ENCODE measurements at places on chromosomes 6 and 20.

- no peak for DNase-seq
These were observed 89.9 kb downstream of the ARID1B start for GRCh38 chr6:156867121-156867520.

DNA sequence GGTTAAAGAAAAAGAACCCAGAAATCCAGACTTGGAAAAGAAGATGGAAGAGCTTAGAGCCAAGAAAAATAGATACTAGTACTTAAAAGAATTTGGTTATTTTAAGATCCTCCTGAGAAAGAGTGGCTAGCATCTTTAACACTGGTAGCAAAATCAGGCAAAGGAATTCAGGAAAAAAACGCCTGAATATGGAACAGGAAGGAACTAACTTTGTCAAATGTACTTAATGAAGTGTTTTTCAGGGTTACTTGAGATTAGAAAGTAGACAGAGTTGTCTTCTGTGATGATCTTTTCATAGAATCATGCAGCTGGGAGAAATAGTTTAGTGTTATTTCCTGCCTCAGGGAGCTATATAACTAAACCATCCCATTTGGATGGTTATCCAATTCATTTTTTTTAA is 50.8 kb upstream of the SASH1 start:
- no peak for DNase-seq

DNA sequence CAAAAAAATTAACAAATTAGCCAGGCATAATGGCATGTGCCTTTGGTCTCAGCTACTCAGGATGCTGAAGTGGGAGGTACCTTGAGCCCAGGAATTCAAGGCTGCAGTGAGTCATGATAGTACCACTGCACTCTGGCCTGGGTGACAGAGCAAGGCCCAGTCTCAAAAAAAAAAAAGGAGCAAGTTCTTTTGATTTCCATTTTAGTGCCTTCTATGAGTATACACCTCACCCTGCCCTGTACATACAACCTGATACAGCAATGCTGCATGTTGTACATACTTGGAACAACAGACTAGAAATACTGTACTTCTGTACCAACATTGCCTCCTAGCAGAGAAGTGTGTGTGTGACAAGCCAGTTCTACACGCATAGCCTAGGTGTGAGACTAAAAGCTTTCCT is 97.3 kb upstream of the CARMIL1 start:
- DNase-seq: no peak

- no peak for DNase-seq
These were observed 127.2 kb downstream of the F13A1 start for GRCh38 chr6:6193221-6193745.

DNA sequence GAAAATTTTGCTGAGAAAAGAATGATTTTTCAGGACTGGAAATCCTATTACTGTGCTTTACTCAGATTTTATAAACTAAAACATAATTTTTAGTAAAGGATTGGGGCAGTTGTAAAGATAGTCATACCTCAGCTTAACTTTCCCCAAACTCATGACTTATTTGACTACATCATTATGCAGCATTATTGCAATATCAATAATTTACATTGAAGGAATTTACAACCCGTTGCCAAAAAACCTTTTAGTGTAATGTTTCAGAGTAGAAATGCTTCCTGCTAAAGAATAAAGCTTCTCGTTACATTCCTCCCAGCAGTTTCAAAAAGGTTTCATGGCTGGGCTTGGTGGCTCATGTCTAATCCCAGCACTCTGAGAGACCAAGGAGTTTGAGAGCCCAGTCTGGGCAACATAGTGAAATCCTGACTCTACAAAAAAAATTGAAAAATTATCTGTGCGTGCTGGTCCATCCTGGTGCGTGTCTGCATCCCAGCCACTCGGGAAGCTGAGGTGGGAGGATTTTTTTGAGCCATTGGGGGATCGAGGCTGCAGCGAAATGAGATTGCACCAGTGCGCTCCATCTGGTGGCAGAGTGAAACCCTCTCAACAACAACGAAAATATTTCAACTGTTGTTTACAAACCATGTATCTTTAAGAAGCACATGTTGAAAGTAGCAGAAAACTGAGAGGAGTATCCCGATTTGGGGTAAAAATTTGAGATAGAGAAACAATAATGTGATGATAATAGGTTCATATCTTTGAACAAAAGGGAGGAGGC is 4.4 kb downstream of the AMD1 start:
- DNase-seq: peak; percentile 60

DNA sequence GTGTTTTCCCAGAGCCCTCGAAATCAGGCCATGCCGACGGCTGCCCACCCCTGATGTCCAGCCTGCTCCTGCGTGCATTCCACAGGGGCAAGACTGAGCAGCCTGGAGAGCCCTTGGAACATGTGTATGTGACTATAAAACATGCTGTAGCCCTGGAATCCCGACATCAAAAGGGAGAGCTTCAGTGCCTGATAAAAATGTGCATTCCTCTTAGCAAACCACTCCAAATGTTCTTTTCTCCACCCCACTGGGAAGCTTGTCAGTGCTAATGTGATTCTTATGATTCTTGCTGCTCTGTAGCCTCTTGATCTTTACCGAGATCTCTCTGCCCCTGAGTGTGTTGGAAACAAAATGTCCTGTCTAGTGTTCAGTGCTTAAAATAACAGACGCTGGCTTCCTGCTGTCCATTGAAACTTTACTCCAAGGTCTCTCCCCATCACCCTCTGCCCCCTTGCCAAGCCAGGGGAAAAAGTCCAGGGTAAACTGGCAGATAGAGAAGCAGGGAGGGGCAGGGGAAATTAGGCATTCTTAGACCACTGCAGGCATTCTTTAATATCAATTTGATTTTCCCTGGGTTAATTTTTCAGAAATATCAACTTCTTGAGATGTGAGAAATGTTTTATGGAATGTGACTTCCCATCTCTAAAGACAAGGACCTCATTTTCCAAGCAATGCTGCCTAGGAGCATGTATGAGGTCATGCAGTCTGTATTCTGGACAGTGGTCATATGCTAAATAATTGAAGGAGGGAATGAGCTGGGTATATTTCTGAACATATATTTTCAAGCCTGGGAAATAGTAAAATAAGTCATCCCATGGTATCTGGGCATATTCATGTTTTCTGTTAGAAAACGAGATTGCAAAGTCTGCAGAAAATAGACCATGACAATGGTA is 73.8 kb upstream of the ISM1 start:
- no peak for DNase-seq

- DNase-seq: no peak
These were observed 81.6 kb downstream of the C6orf118 start for GRCh38 chr6:165227644-165228329.

DNA sequence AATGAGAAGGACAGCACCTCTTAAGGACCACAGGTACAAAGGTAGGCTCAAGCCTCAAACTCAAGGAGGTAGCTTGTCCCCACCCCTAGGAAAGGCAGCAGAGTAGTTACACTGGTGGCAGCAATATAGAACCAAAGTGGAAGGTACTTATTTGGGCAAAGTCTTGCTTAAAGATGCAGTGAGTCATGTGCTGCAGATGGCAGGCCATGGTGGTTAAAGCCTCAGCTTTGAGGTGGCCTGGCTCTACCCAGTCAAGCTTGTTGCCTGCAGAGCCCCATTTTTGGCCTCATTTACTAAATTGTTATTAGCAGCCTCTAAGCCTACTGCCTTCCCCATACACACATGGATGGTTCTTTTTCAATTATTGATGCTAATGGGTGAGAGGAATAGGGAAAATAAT is 146.0 kb downstream of the ELOVL4 start:
- DNase-seq: no peak

- DNase-seq: no peak
These were observed 77.6 kb downstream of the SAMD5 start for GRCh38 chr6:147586044-147586443.

- DNase-seq: no peak
These were observed 4.3 kb downstream of the MTG2 start for GRCh38 chr20:62186887-62187866.

DNA sequence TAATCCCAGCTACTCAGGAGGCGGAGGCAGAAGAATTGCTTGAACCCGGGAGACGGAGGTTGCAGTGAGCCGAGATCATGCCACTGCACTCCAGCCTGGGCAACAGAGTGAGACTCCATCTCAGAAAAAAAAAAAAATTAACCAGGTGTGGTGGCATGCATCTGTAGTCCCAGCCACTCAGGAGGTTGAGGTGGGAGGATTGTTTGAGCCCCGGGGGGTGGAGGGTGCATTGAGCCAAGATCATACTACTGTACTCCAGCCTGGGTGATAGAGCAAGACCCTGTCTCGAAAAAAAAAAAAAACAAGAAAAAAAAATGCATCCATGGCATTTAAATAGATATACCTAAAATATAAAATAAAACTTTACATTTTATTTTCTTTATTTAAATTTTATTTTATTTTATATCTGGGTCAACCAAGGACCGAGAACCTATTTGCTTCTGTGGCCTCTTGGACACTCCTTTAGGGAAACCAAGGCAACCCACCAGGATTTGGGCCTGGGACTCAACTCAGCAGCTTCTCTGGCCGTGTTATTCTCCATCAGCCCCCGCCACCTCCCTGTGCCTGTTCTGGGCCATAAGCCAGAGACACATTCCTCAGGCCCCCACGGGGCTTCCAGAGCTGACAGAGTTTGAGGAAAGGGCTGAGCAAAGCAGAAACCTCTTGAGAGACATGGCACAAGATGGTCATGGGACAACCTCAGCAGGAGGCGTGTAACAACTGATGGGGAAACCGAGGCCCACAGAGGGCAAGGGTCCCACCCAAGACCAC is 6.2 kb downstream of the SNTA1 start:
- no peak for DNase-seq

DNA sequence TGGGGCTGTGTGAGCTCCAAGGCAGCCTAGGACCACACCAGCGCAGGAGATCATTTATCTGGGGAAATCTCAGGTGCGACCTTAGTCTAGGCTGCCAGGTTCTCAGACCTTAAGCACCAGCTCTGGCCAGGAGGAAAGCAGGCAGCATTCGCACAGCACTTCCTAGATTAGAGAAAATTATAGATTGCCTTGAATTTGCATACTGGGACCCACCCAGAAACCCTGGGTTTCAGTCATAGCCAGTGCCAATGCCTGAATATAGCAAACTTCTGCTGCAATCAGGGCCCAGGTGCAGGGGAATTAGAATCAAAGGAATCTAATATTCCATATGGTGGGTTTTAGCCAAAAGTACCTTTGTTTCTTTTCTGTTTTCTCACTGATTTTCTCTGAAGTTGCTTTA is 204.3 kb upstream of the CST7 start:
- DNase-seq: no peak

DNA sequence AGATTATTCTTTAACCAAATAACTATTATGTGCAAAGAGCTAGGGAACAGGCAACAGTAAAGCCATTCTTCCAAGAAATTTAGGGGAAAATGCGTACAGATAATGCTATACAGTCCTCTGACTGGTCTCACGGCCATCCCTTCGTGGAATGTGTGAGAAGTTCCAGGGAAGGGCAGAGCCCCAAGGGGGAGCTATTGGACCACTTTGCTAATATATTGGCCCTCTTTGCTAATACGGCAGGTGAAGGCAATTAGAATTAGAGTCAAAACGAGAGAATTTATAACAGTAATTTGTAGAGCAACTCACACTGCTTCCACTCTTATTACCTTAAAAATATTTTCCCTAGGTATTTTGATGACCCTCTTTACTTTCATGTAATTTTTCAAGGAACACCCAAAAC is 140.4 kb downstream of the IMPG1 start:
- peak; percentile 35 for DNase-seq

DNA sequence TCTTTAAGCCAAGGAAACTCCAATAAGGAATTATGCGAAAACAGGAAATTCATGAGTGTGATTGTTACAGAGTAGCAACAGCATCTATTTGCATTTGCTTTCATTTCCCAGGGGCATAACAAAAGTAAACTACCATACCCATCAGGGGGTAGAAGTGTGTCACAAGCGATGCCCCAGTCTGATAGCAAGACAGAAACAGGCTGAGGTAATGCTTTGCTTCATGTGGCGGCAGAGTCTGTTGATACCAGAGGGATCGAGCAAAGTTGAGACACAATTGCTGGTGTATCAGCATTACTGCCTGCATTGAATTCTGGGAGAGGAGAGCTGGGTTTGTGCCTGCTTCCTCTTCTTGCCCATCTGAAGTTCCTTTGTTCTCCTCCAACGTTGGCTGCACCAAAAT is 51.2 kb upstream of the LYRM2 start:
- DNase-seq: no peak

- peak; percentile 5 for DNase-seq
These were observed 217.4 kb upstream of the PLCB4 start for GRCh38 chr20:8851446-8851845.

GRCh38 chr6:28205879-28206278 is 19.2 kb upstream of the ZSCAN9 start:
- no peak for DNase-seq

DNA sequence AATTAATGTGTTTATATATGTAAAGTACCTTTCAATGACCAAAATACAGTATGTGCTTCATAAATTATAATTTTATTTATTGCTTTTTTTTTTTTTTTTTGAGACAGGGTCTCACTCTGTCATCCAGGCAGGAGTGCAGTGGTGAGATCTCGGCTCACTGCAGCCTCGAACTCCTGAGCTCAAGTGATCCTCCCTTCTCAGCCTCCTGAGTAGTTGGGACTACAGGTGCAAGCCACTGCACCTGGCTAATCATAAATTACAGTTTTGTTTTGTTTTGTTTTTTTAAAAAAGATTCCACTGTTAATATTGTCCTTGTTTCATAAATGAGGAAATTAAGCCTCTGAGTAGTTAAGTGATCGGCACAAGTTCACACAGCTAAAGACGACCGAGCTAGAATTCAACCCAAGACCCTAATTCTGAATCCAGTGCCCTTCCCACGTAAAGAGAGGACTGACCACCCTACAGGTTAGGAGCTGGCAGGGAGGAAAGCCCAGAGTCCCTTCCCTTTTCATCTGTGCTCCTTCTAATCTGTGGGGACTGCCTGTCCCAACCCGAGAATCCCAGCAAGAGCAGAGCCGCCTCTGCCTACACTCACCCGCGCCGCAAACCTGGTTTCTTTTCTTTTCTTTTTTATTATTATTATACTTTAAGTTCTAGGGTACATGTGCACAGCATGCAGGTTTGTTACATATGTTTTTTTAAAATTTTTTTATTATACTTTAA is 8.5 kb upstream of the GDF5 start:
- DNase-seq: no peak

- no peak for DNase-seq
These were observed 65.3 kb downstream of the AFG1L start for GRCh38 chr6:108359901-108360882.

- peak; percentile 1 for DNase-seq
These were observed 940.5 kb upstream of the MANEA start for GRCh38 chr6:94636780-94637385.
